ENCODE measurements at places on chromosomes 6 and 20.
A peak's percentile ranks its signal among the peaks of the same experiment; 100 is the strongest.

DNA sequence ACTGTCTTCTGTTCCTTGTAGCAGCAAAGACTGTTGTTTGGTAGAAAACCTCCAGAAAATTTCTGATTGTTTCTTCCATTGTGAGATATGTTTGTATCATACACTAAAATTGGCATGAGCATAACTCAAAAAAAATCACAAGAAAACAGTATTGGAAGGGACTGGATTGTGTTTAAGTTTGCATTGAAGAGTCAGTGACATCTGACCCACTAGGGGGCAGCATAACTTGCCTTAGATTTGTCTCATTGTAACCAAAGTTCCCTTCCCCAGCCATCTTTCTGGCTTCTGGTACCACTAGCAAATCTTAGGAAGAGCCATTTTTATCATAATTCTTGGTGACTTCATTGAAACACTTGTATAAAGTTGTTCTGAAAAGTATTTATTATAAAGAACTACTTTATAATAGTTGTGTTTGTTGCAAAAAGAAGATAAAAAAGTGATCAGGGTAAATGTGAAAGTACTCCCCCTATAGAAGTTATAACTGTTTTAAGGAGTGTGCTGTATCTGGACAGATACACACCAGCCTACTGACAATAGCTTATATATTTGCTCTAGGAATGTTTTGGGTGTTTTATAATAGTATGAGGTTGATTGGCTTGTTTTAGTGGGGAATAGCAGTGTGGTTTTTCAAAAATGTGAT, 7.7 kb downstream of the CSTF1 start:
- DNase-seq = peak; percentile 55

DNA sequence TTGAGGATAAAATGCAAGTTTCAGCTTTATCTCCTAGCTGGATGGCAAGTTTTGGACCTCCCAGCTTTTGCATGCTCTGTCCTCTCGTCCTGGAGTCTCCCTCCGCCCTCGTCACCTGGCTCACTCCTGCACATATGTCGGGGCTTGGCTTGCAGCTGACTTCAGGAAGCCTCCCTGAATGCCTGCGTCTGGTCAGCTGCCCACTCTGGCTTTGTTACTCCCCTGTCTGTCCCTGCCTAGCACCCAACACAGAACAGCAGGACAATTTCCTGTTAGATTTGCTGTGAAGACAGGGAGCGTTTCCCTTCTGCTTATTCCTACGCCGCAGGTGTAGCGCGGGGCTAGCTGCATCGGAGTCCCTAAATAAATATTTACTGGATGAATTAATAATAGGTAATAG, 5.4 kb downstream of the JPH2 start:
- DNase-seq = no peak

DNA sequence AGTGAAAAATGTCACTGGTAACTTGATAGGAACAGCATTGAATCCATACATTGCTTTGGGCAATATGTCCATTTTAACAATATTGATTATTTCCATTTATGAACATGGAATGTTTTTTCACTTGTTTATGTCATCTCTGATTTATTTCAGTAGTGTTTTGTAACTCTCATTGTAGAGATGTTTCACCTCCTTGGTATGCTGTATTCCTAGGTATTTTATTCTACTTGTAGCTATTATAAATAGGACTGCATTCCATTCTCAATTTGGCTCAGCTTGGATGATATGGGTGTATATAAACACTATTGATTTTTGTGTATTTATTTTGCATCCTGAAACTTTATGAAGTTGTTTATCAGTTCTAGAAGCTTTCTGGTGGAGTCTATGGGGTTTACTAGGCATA, 730.3 kb downstream of the DOK5 start:
- no peak for DNase-seq

DNA sequence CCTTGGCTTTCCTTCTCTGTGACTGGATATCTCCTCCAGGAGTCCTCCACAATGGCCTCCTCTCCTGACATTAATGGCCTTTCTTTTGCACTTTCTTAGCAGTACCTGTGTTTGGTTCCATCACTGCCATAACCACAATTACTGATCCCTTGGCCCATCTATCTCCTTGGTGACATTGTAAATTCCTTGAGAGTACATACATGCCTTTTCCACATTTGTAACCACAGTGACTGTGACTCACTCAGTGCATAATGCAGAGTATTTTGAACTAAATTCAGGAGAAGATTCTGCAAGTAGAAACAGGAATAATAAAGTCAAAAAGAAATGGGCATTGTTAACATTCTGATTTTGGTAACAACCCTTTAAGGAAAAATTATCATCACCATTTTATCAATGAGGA, 197.2 kb upstream of the SOX4 start:
- no peak for DNase-seq

DNA sequence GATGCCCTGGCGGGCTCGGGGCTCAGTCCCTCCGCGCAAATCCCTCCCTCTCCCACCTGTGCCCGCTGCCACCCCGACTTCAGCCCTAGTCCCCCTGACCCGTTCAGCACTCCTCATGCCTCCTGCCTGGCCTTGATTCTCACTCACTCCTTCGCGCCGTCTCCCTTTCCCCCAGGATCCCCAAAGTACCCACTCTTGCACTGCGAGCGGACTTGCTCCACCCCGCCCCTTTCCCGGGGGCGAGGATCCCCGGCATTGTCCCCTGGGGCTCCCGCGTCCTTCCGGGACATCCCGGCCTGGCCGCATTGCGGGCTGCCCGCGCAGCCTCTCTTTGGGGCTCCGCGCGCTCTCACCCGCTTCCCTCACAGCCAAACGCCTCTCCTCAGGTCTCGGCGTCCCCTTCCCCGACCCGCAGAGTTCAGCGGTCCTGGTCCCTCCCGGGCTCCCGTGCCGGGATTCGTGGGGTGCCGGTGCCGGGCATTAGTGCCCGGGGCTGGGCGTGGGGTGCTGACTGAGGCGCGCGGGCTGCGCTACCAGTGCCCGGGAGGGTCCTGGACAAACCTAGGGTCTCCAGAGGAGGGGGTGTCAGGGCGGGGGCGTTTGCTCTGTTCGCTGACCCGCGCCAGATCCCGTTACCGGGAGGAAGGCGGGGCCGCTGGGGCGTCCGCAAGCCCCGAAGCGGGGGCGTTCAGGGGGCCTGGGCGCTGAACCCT, 45.5 kb upstream of the SUPT3H start:
- DNase-seq = no peak

- DNase-seq = no peak
Observed at GRCh38 chr20:15867899-15868298, 705.3 kb downstream of the KIF16B start.

GRCh38 chr6:13268913-13269518, 59.3 kb downstream of the TBC1D7 start:
- no peak for DNase-seq

- no peak for DNase-seq
Observed at GRCh38 chr6:21383450-21384085, 210.0 kb upstream of the SOX4 start.
